ENCODE measurements at places on chromosomes 1 and 21.

DNA sequence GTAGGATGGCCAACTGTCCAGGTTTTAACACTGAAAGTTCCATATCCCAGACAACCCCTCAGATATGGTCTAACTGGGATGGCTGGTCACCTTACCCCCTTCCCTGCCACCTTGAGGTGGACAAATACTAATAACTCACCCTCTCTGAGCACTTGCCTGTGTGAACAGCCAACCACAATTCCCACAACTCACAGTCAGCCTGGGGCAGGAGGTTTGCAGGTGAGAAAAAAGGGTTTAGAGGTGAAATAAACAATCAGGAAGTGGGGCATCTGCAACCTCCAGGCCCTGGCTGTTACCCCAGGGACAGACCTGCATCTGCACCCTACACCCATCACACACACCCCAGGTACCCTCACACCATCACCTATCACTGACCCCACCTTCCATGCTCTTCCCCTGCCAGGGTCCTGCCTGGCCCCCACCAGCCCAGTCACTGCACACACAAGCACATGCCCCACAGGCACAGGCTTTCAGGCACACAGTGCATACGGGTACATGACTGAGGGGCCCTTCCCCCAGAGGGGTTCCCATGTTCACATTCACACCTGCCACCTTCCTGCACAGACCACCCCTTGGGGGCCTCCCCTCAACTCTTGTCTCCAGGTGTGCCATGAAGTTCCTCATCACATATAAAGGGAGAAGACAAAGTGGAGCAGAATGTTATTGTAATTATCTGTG lies 679.5 kb downstream of the MATN1 start:
- H3K27me3 ChIP-seq: peaks cover 5% of the 10 kb centered on the region
- peaks cover 35% of the 10 kb centered on the region for H3K4me1 ChIP-seq
- DNase-seq: peak; percentile 39
- H3K4me3 ChIP-seq: peak overlapping the region; percentile 71
- peak overlapping the region; percentile 26 for H3K27ac ChIP-seq

DNA sequence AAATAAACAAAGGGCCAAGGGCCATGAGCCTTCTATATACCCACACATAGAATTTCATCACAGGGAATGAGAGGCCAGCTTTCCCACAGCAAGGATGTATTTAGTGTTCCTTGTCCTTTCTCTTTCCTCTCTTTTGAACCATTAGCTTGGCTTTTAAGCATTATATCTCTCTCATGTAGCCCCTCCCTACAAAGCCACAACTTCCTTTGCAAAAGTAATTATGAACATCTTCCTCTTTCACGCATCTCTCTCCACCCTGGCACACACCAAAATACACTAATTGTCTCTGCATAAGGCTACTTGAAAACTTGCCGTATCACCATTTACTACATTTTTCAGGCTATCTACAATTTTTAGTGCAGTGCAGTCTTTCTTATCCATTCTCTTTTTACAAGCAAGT lies 1.9 kb upstream of the AK5 start:
- peaks cover 5% of the 10 kb centered on the region for H3K27me3 ChIP-seq
- H3K4me1 ChIP-seq: peaks cover 37% of the 10 kb centered on the region
- H3K27ac ChIP-seq: peak overlapping the region; percentile 17
- peak overlapping the region; percentile 17 for H3K4me3 ChIP-seq
- H3K36me3 ChIP-seq: no peaks in the 10 kb centered on the region

- H3K27me3 ChIP-seq: no peaks in the 10 kb centered on the region
- no peak overlapping the region for H3K4me3 ChIP-seq
- no peaks in the 10 kb centered on the region for H3K4me1 ChIP-seq
- H3K36me3 ChIP-seq: peaks cover 4% of the 10 kb centered on the region
- no peak overlapping the region for H3K27ac ChIP-seq
These were observed 36.4 kb downstream of the LYPLAL1 start for GRCh38 chr1:219210067-219210466.

DNA sequence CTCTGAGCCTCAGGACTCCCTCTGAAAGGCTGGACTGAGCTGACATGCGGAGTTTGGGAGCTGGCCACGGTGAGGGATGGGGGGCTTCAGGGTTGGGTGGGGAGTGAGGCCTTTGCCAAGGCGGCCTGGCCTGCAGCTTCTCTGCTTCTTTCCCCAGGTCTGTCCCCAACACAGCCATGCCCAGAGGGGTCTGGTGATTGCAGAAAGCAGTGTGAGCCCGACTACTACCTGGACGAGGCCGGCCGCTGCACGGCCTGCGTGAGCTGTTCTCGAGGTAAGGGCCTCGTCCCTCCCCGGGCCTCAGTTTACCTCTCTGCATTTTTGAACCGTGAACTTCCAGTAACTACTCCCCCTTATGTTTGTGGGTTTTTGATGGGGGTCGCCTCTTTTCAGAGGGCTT lies 48.6 kb downstream of the TNFRSF8 start:
- H3K4me1 ChIP-seq: peaks cover 16% of the 10 kb centered on the region
- no peak overlapping the region for H3K4me3 ChIP-seq
- H3K36me3 ChIP-seq: no peaks in the 10 kb centered on the region
- peaks cover 3% of the 10 kb centered on the region for H3K27me3 ChIP-seq
- DNase-seq: no peak

Measured in immature natural killer cell (primary cell).